ENCODE measurements at places on chromosomes 3 and 15.

DNA sequence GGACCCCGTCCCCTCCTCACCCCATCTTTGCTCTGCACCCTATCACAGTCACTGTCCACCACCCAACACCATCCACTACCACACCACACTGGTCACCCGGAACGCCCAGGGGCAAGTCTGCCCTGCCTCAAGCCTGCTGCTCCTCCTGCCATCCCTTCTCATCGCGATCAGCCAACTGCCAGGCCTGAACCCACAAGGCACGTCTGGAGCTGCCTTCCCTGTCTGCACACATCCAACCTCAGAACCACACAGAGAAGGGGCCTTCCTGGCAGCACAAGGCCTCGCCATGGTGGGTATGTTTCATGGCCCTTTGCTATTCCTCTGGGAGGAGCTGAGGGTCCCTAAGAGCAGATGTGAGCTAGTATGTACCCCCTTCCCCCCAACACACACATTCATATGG, 3.4 kb upstream of the DUSP7 start:
- no peak for DNase-seq

- no peak for DNase-seq
Measured at GRCh38 chr15:79450648-79451047, 18.5 kb downstream of the MINAR1 start.

- no peak for DNase-seq
Measured at GRCh38 chr3:20091331-20092047, 51.2 kb downstream of the KAT2B start.

GRCh38 chr3:113536627-113537101, 4.3 kb downstream of the SIDT1 start:
- no peak for DNase-seq

DNA sequence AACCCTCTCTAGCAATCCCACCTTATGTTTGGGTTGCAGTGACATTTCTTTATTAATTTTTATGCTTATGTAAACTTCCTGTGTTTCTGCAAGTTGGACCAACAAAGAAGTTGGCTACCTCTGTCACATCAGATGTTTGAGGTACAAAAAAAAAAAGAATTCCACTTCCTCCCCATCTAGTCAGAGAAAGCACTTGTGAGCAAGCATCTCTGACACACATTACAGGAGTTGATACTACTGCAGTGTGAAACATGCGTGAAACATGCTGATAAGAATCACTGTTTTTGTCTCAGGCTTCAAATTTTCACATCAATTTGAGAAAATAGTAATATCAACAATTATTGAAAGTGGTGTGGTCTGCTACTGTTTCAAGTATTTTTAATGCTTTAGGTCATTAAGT, 1.3 kb downstream of the SCAANT1 start:
- no peak for DNase-seq

DNA sequence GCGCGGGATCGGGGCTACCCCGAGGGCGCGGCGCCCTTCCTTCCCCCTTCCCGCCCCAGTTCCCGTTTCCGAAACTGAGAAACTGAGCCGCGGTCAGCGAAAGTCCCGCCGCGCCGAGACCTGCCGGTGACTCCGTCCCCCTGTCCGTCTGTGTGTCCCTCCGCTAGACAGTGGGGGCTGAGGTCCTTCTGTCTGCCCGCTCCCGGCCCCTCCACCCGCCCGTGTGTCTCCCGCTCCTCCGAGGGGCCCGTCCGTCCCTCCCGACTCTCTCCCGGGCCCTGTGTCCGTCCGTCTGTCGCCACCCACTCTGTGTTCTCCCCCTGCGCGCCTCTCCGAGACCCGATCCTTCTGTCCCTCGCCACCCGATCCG, 426 bp downstream of the PRKCD start:
- no peak for DNase-seq

DNA sequence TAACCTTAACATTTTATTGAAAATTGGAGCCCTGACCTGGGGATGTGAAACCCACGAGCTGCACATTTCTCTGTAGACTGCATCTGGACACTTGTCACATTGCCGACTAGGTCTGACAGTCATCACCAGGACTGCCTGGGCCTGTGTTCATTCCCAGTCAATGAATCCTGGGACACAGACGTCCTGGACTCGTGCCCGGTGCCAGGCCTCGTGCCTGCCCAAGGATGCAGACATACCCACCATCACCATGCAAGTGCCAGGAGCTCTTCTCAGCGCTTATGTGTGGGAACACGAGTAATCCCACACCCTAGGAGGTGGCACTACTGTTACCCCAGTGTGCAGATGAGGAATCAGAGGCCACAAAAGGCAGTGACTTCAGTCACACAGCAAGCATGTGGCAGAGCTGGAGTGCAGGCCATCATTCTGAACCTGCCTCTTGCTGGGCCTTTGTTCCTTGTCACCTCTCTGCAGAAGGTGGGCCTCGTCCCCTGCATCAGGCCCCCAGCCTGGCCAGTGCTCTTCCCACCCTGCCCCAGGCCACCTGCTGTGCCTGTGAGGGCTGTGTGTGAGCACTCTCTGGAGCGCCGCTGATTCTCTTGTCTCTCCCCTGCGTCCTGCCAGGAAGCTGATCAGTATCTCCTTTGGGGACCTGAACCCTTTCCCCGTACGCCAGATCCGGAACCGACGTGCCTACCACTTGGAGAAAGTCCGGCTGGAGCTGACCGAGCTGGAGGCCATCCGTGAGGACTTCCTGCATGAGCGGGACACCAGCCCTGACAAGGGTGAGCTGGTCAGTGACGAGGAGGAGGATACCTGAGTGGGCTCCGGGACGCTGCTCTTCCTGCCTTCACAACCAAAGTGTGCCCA, 58.5 kb downstream of the ADAMTS7 start:
- DNase-seq, result no peak

DNA sequence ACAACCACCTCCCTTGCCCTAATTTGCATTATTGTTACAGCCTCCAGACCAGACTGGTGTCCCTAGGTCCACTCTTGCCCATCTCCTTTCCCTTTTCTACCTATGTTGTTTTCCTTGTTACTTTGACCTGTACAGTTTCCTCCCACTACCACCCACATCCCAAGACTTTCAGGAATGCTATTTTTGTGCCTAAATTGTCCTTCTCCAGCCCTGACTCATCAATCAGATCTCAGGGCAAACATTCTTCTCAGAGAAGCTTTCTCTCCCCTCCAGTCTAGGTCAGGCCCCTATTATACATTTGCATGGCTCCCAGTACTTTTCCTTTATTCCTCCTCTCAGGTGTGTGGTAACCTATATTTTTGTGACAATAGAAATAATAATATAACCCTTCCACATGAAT, 241.5 kb downstream of the IGSF11 start:
- no peak for DNase-seq

DNA sequence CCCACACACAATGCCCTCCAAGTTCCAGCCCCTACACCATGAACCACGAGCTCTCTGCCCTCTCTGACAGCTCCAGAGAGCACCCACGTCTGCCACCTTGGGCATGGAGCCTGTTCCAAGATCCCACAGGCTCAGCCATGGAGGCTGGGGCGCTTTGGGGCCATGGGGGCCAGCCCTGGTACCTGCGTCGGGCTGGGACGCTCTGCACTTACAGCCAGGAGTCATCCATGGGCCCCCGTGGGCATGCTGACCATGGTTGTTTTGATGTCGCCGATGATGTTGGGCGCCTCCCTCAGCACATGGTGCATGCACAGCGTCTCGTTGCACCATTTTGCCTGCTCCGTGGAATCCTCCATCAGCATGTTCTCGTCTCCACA, 51.9 kb upstream of the UBE2Q2 start:
- DNase-seq, result no peak
